Naive thymus-derived CD4-positive, alpha-beta T cell (primary cell): ENCODE measurements at places on chromosomes 7 and 10. TPM values are rescaled to one million over a fixed set of nuclear protein-coding genes. Genes with fewer than 3 reads are reported as not detected.

The SEMA3E gene
- not detected for total RNA-seq

The NPY4R2 gene
- total RNA-seq = not detected in 2 replicates

The TYW1 gene
- total RNA-seq = 19.7 and 20.2 TPM in 2 replicates

The LEP gene
- total RNA-seq = not detected

GRCh38 chr7:149620961-149621360 lies 123.4 kb upstream of the ZNF746 start:
- no peaks in the 10 kb centered on the region for H3K27me3 ChIP-seq
- no peak for DNase-seq
- H3K36me3 ChIP-seq = peaks cover 20% of the 10 kb centered on the region
- no peak overlapping the region for H3K27ac ChIP-seq
- no peak overlapping the region for H3K4me3 ChIP-seq

DNA sequence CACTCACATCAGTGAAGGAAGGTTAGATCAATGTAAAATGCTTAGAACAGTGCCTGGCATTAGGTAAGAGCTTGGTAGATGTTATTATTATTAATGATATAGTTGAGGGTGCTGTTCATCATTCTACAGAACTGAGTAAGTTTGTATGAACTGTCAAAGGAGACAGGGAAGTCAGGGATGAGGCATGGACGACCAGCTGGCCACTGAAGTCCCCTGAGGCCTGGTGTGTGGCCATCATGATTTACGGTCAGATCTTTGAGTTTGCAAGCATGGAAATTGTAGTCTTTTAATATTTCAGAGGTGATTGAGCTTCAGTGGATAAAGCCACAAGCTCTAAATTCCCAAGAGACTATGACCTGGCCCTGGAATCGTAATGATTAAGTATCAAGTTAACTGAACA lies 6.9 kb downstream of the ARMC3 start:
- H3K4me3 ChIP-seq = no peak overlapping the region
- H3K36me3 ChIP-seq = no peaks in the 10 kb centered on the region
- no peak overlapping the region for H3K27ac ChIP-seq
- no peaks in the 10 kb centered on the region for H3K4me1 ChIP-seq
- H3K27me3 ChIP-seq = no peaks in the 10 kb centered on the region
- DNase-seq = no peak

GRCh38 chr7:99132595-99133321 lies 11.2 kb downstream of the SMURF1 start:
- H3K4me3 ChIP-seq = no peak overlapping the region
- no peaks in the 10 kb centered on the region for H3K4me1 ChIP-seq
- no peaks in the 10 kb centered on the region for H3K36me3 ChIP-seq
- no peak overlapping the region for H3K27ac ChIP-seq
- no peak for DNase-seq
- H3K27me3 ChIP-seq = no peaks in the 10 kb centered on the region

GRCh38 chr7:116139807-116140206 lies 70.5 kb upstream of the TES start:
- H3K36me3 ChIP-seq = no peaks in the 10 kb centered on the region
- H3K27me3 ChIP-seq = no peaks in the 10 kb centered on the region
- DNase-seq = no peak

GRCh38 chr10:122678266-122678665 lies 21.4 kb downstream of the C10orf120 start:
- no peaks in the 10 kb centered on the region for H3K36me3 ChIP-seq
- no peaks in the 10 kb centered on the region for H3K4me1 ChIP-seq
- no peak overlapping the region for H3K27ac ChIP-seq
- DNase-seq = no peak
- H3K4me3 ChIP-seq = no peak overlapping the region

- H3K4me3 ChIP-seq = no peak overlapping the region
- H3K27me3 ChIP-seq = no peaks in the 10 kb centered on the region
- no peaks in the 10 kb centered on the region for H3K4me1 ChIP-seq
- no peaks in the 10 kb centered on the region for H3K36me3 ChIP-seq
- H3K27ac ChIP-seq = no peak overlapping the region
Measured at GRCh38 chr10:23139677-23140076, 44.3 kb downstream of the MSRB2 start.

DNA sequence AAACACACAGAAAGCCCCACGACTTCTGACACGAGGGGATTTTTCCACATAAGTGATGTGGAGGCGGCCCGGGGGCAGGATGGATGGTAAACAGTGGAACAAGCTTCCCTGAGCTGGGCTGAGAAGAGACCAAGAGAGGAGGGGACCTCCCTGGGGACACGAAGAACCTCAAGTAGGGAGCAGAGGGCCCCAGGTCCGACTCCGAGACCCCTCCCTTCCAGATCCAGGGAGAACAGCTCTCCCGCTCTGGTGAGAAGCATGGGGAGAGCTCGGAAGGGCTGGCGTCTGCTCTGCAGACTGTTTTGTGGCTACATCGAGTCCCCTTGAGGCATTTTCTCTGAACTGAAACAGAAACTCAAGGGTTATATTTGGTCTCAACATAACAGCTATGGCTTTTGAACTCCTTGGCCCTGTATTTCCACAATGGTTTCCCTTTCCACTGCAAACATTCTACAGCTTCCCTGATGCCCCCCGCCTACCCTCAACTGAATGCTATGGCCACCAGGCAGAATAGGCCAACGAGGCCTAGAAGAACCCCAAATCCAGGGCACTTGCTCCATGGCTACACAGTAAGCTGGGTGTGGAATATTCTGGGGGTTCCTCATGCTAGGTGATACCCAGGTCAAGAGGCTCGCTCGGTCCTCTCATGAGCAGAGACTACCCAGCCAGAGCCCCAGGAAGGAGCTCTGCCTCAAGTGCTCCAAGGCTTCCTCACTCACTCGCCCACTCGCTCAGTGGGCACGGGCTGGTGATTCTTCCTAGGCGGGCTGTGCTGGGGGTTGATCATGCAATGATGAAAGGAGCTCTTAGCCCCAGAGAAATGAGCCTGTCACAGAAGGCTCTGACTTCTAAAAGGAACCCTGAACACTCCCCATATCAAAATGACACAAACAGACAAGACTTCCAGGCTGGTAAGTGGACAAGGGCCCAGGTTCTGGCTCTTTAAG lies 47.5 kb downstream of the FAM53B start:
- H3K27me3 ChIP-seq = no peaks in the 10 kb centered on the region
- H3K4me1 ChIP-seq = peaks cover 85% of the 10 kb centered on the region
- H3K27ac ChIP-seq = peak overlapping the region; percentile 67
- peak overlapping the region; percentile 54 for H3K4me3 ChIP-seq

DNA sequence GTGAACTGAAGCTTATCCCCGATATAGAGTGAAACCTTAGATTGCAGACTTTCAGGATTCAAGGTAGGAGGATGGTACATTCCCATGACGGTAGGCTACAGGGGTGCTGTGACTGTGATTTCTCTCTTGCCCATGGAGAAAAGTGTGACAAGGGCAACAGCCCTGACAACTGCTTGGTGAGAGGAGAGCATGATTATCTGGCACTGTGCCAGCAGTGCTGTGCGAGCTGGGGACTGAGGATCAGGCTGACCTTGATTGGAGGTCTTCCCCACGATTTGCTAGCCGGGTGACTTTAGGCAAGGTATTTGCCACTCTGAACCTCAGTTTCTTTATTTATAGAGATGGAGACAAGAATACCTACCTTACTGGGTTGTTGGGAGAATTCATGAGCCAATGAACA lies 229.5 kb downstream of the PTEN start:
- no peaks in the 10 kb centered on the region for H3K36me3 ChIP-seq
- H3K27me3 ChIP-seq = no peaks in the 10 kb centered on the region
- no peak overlapping the region for H3K4me3 ChIP-seq
- H3K4me1 ChIP-seq = peaks cover 33% of the 10 kb centered on the region
- H3K27ac ChIP-seq = no peak overlapping the region
- DNase-seq = no peak

- H3K4me1 ChIP-seq = no peaks in the 10 kb centered on the region
- no peak for DNase-seq
- H3K27me3 ChIP-seq = no peaks in the 10 kb centered on the region
- H3K4me3 ChIP-seq = no peak within 1 kb of the TSS
- H3K36me3 ChIP-seq = no peaks in the 10 kb centered on the region
Measured at GRCh38 chr7:123199883-123200282, at the start of gene SLC13A1. Gene SLC13A1, minus strand, starts transcription at chr7:123199969. Its CDS starts 23 bp downstream, at chr7:123199946.

DNA sequence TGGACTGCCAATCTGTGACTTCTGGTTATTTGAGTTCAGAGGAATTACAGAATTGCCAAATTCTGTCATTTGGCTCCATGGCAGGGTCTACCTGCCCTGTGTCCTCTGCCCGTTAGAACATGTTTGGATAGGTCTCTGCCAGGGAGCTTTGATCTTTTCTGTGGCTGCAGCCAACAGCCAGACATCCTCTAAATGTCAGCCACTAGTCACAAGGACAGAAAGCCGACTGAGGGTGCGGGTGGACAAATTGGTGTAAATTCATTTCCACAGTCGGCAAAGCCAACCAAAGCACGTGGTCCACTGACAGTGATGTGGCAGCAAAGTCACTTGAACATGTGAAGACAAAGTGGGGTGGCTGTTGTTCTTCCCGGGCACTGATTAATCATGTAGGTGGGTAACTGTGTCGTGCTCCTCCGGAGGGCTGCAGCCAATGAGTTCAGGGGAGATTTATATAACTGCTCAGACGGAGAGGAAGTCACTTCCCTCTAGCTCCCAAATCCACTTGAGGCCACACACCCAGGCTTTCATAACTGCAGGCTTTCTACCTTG lies 26.7 kb upstream of the CAMK1D start:
- no peak overlapping the region for H3K27ac ChIP-seq
- DNase-seq = no peak
- no peaks in the 10 kb centered on the region for H3K36me3 ChIP-seq
- no peaks in the 10 kb centered on the region for H3K4me1 ChIP-seq
- H3K4me3 ChIP-seq = no peak overlapping the region

DNA sequence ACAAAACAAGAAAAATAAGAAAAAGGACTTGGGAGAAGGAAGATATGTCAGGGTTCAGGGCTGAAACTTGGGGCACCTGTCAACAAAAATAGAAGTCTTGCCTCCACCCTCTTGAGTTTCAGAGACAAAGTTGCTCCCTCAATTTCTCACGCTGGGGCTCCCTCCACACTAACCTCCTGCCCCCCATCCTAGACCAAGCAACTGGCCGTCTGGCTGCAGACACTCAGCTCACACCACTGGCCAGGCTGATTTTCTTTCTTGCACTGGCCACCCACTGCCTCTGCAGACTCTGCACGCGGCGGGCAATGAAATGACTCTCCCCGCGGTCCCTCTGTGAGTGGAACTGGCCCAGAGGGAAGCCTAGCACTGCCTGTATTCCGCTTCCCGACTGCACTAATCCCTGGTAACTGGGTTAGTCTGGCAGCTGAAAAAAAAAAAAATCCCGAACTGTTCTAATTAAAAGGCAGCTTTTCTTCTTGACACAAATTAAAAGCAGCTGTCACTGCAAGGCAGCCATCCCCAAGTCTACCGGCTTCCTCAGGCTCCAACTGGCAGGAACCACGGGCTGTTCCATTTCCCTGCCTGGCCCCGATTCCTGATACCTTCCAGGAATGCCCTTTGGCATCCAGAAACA lies 83.5 kb downstream of the SPDYE5 start:
- no peak overlapping the region for H3K4me3 ChIP-seq
- no peaks in the 10 kb centered on the region for H3K4me1 ChIP-seq
- no peaks in the 10 kb centered on the region for H3K36me3 ChIP-seq
- no peak for DNase-seq
